ENCODE measurements at places on chromosomes 12 and 14. TPM values are rescaled to one million over a fixed set of nuclear protein-coding genes. Genes with fewer than 3 reads are reported as not detected.

DNA sequence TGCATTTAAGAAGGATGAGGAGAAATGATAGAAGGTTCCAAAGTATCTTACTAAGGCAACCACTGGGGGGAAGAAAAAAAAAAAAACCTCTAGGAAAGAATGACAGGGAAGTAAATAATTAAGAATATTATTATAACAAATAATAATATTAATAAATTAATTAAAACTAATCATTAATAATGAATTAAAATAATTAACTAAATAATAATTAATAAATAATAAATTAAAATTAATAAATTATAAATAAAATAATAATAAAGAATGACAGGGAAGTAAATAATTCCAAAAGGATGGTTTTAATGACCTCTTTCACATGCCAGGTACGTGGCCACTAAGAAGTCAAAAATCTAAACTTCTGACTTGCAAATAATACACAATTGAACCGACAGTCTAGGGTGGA lies 9.9 kb downstream of the DBX2 start:
- H3K36me3 ChIP-seq: no peaks in the 10 kb centered on the region
- no peaks in the 10 kb centered on the region for H3K4me1 ChIP-seq
- no peaks in the 10 kb centered on the region for H3K27me3 ChIP-seq

Gene SLC38A6
- 21.1 TPM for total RNA-seq

DNA sequence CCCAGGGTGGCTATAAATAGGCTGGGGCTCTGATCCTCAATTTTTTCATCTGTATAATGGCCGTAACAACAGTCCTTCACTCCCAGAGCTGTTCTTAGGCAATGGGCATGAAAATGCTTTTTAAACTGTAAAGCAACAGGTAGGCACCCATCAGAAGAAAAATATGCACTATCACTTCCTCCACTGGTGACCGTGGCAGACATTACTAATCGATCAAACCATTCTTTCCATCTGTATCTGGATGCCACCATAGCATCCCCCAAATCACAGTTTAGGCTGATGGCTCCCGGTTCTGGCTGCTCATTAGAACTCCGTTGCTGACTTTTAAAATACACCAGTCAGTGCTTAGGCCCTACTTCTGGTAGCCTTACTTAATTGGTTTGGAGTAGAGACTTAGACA lies 11.2 kb downstream of the KRT71 start:
- H3K36me3 ChIP-seq: no peaks in the 10 kb centered on the region
- no peak for DNase-seq
- H3K27me3 ChIP-seq: no peaks in the 10 kb centered on the region
- H3K4me3 ChIP-seq: no peak overlapping the region
- H3K4me1 ChIP-seq: no peaks in the 10 kb centered on the region

DNA sequence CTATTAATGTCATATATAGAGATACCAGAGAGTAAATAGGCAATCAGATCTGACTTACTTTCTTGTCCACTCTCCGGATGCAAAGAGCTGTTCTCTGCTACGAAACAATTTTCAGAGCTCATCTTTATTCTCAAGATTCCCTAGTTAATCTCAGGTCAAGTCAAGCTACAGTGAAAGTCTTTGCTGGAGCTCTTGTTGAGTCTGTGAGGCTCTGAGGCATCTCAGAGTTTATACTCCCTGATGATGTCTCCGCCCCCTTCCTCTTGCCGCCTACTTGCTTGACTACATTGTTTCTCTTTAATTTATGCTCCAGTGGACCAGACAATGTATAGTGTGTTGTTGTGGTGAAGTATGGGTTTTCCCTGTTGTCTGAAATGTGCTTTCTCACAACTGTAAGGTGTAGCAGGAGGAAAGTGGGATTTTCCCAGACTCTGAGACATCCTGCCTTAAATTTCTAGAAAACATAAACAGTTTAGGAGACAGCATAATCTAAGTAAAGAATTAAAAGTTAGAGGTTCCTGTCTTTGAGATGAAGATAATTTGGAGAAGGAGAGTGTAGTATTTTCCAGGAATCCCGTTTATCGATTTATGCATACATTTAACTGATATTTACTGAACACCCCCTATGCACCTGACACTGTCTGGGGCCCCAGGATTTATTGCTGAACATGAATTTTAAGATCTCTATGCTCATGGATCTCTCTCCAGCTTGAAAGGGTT lies at the start of gene CD69:
CD69 (minus strand) TSS at position 203 of the 720 bp plus-strand sequence; CDS start at position 122, 81 bp downstream.
- peak within 1 kb of the TSS; percentile 66 for H3K27ac ChIP-seq
- H3K36me3 ChIP-seq: no peaks in the 10 kb centered on the region
- H3K4me1 ChIP-seq: no peaks in the 10 kb centered on the region
- H3K4me3 ChIP-seq: peak within 1 kb of the TSS; percentile 36
- DNase-seq: peak; percentile 65
- no peaks in the 10 kb centered on the region for H3K27me3 ChIP-seq

- H3K27me3 ChIP-seq: no peaks in the 10 kb centered on the region
- H3K4me1 ChIP-seq: peaks cover 67% of the 10 kb centered on the region
- H3K27ac ChIP-seq: peak overlapping the region; percentile 87
- H3K36me3 ChIP-seq: peaks cover 13% of the 10 kb centered on the region
- peak; percentile 89 for DNase-seq
- no peak overlapping the region for H3K4me3 ChIP-seq
These were observed 10.5 kb upstream of the SELPLG start for GRCh38 chr12:108643941-108644810.

DNA sequence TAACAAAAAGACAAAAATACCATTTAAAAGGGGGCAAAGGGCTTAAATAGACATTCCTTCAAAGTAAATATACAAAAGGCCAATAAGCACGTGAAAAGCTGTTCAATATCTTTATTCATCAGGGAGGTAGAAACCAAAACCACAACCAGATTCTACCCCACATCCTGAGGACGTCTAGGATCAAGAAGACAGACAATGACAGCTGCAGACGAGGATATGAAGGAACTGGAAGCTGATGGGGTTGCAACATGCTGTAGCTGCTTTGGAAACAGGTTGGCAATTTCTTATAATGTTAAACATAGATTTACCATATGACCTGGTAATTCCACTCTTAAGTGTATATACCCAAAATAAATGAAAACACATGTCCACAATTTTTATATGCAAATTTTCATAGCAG lies 85.1 kb upstream of the C14orf180 start:
- DNase-seq: no peak
- no peak overlapping the region for H3K4me3 ChIP-seq
- no peaks in the 10 kb centered on the region for H3K27me3 ChIP-seq
- no peak overlapping the region for H3K27ac ChIP-seq

DNA sequence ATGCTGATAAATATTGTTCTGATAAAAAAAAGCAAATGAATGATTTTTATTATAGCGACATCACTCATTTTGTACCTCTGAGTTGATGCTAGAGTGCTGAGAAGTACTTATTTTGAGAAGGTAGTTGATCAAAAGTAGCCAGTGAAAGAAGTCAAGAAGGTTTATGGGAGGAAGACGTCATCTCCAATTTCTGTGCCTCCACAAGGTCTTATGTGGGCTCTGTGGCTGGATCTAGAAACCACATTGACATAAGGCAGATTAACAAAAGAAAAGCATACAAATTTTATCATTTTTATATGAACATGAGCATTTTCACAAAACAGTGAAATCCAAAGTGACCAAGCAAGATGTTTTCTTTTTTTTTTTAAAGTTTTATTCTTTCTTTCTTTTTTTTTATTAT lies 289.5 kb upstream of the FAR2 start:
- no peaks in the 10 kb centered on the region for H3K36me3 ChIP-seq
- no peak overlapping the region for H3K4me3 ChIP-seq
- H3K27ac ChIP-seq: no peak overlapping the region

Gene DHH
- 0.66 TPM for total RNA-seq

Gene TRIM9
- total RNA-seq: 3.1 TPM

- DNase-seq: no peak
- no peak overlapping the region for H3K27ac ChIP-seq
- no peaks in the 10 kb centered on the region for H3K4me1 ChIP-seq
- H3K4me3 ChIP-seq: no peak overlapping the region
These were observed 92.2 kb downstream of the ACSS3 start for GRCh38 chr12:81170072-81170471.

GRCh38 chr12:24414480-24414879 lies 465.0 kb upstream of the SOX5 start:
- no peaks in the 10 kb centered on the region for H3K27me3 ChIP-seq
- no peak overlapping the region for H3K27ac ChIP-seq
- no peak overlapping the region for H3K4me3 ChIP-seq
- no peaks in the 10 kb centered on the region for H3K4me1 ChIP-seq
- DNase-seq: no peak

Gene TAS2R7
- total RNA-seq: 0.98 TPM

- H3K27me3 ChIP-seq: no peaks in the 10 kb centered on the region
- no peak for DNase-seq
- H3K27ac ChIP-seq: no peak overlapping the region
- H3K36me3 ChIP-seq: no peaks in the 10 kb centered on the region
- H3K4me3 ChIP-seq: no peak overlapping the region
These were observed 222.2 kb downstream of the SEC23A start for GRCh38 chr14:38880643-38881524.

- no peaks in the 10 kb centered on the region for H3K36me3 ChIP-seq
- no peak overlapping the region for H3K27ac ChIP-seq
- no peaks in the 10 kb centered on the region for H3K27me3 ChIP-seq
These were observed 110.9 kb upstream of the PLXNC1 start for GRCh38 chr12:94037444-94037843.

DNA sequence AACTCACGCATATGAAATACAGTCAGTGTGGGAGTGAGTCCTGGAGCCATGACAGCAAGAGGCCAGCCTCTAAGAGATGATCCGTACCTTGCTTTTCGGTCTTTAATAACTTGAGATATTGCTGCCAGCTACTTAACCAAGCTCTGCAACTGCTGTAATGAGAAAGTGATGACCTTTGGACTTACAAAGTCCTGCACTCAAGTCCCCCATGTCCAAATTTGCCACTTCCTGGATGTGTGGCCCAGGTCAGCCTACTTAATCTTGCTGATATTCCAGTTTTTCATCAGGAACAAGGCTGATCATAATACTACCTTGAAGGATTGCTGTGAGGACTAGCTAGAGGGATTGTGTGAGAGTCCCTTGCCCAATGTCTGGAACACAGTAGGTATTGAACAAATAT lies 33.8 kb upstream of the DUSP6 start:
- H3K27me3 ChIP-seq: no peaks in the 10 kb centered on the region
- no peak overlapping the region for H3K27ac ChIP-seq
- H3K36me3 ChIP-seq: no peaks in the 10 kb centered on the region

GRCh38 chr14:89489761-89490437 lies 72.9 kb upstream of the FOXN3 start:
- H3K27ac ChIP-seq: no peak overlapping the region
- no peak overlapping the region for H3K4me3 ChIP-seq
- DNase-seq: no peak
- H3K36me3 ChIP-seq: no peaks in the 10 kb centered on the region
- H3K27me3 ChIP-seq: no peaks in the 10 kb centered on the region
- H3K4me1 ChIP-seq: peaks cover 3% of the 10 kb centered on the region
